NCI-H446 treated with DMSO at 0.1 percent for 48 hours (cell line): ENCODE measurements at places on chromosomes 1 and 21.

GRCh38 chr1:91645031-91645430, 144.4 kb downstream of the CDC7 start:
- no peak for DNase-seq

- DNase-seq = no peak
Observed at GRCh38 chr1:245790441-245790840, 635.7 kb downstream of the KIF26B start.

- no peak for DNase-seq
Observed at GRCh38 chr21:29302359-29302875, 3.7 kb downstream of the BACH1 start.

GRCh38 chr1:37255136-37255795, 219.1 kb upstream of the ZC3H12A start:
- DNase-seq = no peak
